ENCODE measurements at places on chromosomes 1 and 21.

GRCh38 chr1:14238472-14239307 lies 359.8 kb upstream of the KAZN start:
- no peak for DNase-seq

DNA sequence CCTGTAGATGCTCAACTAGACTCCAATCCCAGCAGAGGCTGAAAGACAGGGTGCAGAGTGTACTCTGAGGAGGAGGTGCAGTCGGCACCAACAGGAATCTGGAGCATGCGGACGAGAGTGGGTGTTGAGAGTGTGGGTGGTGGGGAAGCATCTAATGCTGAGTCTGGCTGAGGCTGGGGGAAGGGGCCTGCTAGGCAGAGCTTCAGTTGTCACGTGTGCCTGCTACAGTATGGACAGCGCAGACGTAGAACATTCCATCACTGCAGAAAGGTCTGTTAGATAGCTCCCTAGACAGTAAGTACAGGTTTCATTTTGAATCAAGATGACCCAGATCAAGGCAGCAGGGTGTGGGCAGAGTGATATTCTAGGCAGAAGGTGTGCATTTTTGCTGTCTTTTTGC lies 23.1 kb downstream of the SNAP47 start:
- DNase-seq: no peak

DNA sequence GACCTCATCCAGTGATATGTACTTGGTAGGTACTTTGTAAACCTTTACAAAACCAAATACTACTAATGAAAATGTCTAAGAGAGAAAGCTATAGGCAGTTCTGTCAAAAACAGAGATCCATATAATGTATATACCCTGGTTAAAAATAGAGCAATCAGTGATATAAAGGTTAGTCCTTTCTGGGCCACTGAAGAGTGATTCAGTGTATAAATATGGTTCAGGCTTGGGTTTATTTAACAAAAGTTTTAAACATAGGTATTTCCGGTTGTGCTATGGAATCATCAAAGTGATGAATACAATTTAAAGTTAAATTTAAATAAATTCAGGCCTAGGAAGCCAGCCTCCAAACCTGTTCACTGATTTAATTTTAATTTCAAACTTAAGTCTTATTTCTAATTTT lies 108.4 kb upstream of the DMRTA2 start:
- DNase-seq: no peak

DNA sequence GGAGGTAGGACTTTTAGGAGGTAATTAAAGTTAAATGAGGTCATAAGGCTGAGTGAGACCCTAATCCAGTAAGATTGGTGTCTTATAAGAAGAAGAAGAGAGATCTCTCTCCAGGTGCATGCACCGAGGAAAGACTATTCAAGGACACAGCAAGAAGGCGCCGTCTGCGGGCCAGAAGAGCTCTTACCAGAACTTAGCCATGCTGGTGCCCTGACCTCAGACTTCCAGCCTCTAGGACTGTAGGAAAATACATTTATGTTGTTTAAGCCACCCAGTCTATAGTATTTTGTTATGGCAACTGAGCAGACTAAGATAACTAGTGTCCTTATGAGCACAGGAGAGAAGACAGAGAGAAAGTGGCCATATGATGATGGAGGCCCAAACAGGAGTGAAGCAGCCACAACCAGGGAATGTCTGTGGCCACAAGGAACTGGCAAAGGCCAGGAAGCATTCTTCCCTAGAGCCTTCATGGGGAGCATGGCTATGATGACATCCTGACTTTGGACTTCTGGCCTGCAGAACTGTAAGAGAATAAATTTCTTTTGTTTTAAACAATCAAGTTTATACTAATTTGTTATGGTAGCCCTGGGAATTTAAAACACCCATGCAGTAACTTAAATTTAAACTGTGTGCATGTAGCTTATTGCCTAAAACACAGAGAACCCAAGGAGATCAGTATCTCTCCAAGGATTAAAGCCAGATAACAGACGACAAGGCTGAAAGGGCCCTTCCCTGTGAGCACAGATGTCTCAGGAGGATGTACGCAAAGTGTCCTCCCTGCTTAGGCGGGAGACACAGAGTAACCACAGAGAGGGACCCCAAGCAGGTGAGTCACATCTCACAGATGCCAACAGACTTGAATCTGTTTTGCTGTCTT lies 9.9 kb upstream of the CD58 start:
- DNase-seq: no peak

DNA sequence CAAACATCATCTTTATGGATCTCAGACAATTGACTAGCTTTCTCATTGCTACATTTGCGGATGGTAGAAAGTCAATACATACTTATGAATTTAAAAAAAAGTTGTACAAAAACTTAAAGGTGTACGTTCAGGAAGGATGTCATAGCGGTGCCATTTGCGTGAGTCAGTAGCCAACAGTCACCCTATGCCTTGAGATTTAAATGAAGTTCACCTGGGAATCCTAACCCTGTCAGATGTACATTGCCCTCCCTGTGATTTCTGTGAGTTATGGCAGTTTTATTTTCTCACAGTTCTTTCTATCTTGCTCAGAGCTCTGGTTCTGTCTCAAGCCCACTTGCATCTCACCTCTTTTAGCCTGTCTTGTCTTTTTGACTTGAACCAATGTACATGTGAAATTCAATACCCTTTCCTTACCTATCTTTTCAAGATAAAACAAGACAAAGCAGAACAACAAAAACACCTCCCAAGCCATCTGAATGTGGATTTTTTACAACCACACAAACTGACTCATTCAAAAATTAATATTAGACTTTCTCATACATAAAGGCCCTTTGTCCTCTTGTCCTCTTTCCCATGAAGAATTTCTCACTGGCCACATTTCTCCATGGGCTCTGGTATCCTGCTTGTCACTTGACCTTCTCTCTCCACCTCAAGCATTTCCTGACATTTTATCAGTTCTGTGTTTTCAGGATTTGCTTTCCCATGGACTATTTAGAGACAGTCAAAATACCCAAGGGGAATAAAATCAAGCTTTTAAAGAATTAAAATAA lies 25.3 kb upstream of the ZNF697 start:
- no peak for DNase-seq

GRCh38 chr1:147804942-147805723 lies 44.7 kb upstream of the GJA5 start:
- DNase-seq: no peak
